ENCODE measurements at places on chromosomes 5 and 9.

- no peak for DNase-seq
Measured at GRCh38 chr5:83718936-83719495, 1.6 kb downstream of the HAPLN1 start.

GRCh38 chr5:122137702-122138101, 8.4 kb downstream of the ZNF474 start:
- DNase-seq, result no peak

GRCh38 chr9:109504689-109505088, 6.6 kb upstream of the PTPN3 start:
- no peak for DNase-seq

DNA sequence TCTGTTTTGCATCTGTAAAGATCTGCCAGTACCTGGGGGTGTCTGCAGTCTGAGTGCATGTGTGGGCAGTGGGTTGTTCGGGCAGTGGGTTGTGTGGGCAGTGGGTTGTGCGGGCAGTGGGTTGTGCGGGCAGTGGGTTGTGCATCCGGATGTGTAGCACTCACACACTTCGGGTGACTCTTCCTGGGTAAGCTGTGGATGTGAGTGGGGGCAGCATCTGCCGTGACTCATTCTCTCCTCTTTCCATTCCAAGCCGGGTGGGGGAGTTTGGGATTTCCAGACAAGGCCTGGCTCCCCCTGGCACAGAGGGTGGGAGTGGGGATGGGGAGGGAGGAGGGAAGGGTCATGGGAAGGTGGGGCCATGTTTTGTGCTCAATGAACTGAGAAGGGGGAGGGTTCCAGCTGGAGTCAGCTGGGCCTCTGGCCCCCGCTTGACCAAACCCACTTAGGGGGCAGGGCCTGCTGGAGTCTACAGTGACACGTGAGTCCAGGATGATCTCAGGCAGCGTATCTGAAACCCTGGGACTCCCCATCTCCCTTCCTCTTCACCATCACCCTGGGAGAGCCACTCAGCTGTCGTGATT, 8.3 kb downstream of the CRB2 start:
- no peak for DNase-seq

GRCh38 chr5:98664736-98665135, 108.7 kb upstream of the RGMB start:
- DNase-seq, result no peak

DNA sequence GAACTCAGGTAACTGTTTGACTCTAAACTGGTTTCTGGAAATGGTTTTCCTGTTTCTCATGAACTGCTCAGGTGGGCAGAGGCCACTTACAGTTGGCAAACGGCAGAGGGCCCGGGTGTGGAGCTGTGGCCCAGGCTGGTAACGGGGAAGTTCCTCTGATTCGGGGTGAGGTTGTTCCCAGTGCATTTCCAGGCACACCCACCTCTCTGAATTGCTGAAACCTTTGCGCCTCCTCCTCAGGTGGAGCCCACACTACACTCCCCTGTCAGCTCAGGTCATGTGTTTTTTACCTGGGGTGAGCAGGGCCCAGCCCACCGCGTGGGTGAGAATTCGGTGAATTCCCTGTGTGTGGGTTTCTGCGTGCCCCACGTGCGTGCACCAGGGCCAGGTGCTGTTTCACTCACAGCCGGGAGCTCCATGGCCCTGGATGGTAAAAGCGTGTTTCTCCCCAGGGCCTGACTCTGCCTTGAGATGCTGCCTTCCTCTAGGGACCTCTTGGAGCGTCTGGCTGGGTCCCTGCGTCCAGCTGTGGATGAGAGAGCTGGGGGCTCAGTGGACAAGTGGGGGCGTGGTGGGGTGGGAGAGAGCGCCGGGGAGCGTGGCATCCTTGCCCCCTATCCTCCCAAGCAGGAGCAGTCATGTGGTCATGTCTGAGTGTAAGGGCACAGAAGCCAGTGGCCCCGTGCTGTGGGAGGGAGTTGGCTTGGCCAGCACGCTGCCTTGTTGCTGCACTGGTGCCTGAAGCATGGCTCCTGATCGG, 33.5 kb upstream of the LPCAT1 start:
- no peak for DNase-seq

DNA sequence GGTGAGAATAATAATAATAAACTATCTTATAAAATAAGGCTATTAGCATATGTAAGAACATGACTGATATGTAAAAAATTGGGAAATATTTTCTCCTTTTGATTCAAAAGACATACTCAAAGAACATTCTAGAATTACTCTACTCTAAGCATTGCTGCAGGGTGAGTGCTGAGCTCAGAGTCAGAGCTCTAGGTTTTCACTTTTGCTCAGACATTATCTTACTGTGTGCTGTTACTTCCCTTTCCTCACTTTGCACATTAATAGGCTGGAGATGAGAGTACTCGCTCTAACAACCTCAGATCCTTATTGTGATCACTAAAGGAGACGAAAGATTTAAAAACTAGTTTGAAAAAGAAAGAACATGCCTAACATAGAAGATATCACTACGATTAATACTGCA, 99.4 kb upstream of the C9orf72 start:
- DNase-seq, result no peak

GRCh38 chr9:136697821-136698526, 10.7 kb upstream of the AGPAT2 start:
- no peak for DNase-seq

DNA sequence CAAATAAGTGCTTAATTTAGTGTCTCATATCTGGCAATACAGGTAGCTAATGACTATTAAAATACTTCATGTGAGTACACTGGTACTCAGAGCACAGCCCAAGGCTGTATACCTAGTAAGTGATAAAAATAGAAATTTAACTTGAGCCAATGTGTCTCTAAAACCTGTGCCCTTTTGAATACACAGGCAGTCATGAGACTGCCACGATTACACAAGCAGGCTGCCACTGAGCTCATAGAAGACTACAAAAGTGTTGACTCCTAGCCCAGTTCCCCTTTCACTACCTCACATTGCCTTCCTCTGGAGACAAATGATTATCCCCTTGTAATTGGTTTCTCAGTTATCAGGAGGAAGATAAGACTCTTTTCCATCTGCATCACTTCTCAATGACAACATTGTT, 66.3 kb upstream of the PAPPA start:
- no peak for DNase-seq

DNA sequence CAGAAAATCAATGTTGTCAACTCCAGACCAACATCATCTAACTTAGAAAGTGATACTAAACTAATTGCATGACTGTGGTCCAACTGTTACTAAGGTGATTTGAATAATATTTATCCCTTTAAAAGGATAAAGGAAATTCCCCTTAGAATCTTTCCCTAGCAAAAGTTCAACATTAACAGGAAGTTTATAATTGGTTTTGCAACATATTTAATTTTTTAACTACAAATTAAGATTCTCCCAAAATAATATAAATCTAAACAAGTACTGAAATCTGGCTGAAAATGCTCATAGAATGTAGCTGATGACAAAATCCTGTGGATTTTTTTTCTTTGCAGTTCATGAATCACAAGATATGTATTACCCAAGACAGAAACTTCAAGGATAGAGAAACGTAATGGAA, 151.4 kb downstream of the LPAR1 start:
- DNase-seq, result no peak

DNA sequence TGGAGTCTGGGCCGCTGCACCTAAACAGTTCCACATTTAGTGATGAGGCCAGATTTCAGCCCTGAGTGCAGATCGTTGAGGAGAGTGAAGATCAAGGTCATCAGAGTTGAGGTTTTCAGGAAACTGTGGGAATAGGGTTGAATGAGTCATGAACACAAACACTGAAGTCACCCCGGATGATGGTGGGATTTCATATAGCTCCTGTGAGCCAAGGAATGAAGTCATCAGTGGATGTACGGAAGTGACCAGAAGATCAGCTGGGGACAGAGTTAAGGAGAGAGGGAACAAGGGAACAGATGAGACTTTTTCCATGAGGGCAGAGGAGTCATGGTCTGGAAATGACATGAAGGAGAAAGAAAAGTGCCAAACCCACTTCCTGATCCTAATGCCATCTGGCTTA, 36.5 kb downstream of the PALM2AKAP2 start:
- DNase-seq, result no peak

DNA sequence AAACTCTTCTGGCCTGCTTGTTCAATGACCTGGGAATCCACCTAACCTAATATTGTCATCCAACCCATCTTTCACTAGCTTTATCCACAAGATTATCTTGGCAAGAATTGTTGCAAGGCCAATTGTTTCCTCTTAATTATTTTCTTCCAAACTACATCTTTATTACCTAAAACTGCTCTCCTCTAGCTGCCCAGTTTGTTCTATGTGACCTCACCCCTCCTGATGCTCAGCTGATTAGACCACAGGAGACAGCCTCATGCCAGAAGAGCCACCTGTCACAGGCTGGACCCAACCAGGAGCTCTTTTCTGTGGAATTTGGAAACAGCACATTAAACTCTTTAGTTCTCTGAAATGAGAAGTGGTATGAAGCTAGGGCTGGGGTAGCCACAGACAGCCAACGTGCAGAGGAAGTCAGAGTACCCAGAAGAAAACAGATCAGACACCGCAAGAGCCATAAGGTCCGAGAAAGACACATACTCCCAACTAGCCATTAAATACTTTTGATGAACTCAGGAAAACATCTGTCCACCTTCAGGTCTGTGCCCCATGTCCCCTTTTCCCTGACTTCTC, 12.0 kb downstream of the SAXO1 start:
- no peak for DNase-seq

GRCh38 chr5:143820451-143820850, 8.5 kb downstream of the HMHB1 start:
- no peak for DNase-seq

- no peak for DNase-seq
Measured at GRCh38 chr9:94286116-94286515, 27.0 kb downstream of the ZNF169 start.

GRCh38 chr5:179201986-179202385, 141.8 kb downstream of the ZNF354C start:
- peak; percentile 50 for DNase-seq

GRCh38 chr5:131496400-131496713, 138.7 kb downstream of the RAPGEF6 start:
- DNase-seq, result no peak

DNA sequence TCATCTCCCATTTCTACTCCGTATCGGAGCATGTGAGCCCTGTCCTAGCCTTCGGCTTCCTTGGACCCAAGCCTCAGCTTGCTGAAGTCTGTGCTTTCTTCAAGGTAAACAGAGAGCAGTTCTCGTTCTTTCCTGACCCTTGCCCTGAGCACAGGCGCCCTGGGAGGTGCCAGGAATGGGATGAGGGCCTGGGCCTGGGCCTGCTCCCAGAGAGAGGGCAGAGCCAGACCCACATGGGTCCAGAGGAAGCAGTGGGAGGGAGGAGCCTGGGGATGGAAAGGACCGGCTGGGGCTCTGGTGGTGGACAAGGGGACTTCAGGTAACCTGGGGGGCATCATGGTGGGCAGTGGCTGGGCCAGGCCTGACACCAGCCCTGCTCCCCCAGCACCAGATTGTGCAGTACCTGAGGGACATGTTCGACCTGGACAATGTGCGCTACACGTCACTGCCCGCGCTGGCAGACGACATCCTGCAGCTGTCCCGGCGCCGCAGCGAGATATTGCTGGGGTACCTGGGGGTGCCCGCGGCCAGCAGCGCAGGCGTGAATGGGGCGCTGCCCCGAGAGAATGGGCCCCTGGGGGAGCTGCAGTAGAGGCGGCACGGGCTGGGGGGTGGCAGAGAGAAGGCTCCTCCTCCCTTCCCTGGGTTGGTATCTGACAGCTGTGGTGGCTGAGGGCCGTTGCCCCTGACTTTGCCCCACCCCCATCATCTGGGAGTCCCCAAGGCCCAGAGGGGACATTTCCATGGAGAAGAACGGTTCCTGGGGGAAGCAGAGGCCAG, 10.9 kb upstream of the DOLPP1 start:
- no peak for DNase-seq

All from naive thymus-derived CD8-positive, alpha-beta T cell (primary cell).